Stimulated activated CD8-positive, alpha-beta memory T cell treated with anti-CD3 and anti-CD28 coated beads, Interleukin-4, amount 100 ng/mL, for 4 hours (primary cell): ENCODE measurements at places on chromosomes 3 and 15.
A peak's percentile ranks its signal among the peaks of the same experiment; 100 is the strongest.

- peak; percentile 42 for DNase-seq
These were observed at the start of gene RPP25 for GRCh38 chr15:74956648-74957475. RPP25 (minus strand) TSS chr15:74956772; CDS start chr15:74956583, 189 bp downstream.

DNA sequence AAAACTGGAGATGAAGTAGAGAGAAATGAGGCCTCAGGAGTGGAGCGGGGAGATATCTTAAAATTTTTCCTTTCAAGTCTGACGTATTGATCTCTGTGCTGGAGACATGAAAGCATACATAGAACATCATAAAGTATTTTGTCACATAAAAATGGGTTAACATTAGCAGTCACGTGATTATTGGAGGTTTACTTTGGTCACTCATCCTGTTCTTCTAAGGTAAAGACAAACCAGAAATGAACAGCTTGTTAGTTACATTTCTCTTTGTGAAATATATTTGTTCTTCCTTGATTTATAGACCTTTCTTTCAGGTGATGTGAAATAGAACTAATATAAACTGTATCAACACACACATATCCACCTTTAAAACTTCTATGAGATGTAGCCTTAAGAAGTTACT lies 324.1 kb downstream of the SQOR start:
- no peak for DNase-seq

- no peak for DNase-seq
These were observed 142.4 kb downstream of the TCF12 start for GRCh38 chr15:57060799-57061198.

GRCh38 chr3:53941184-53941583 lies 49.5 kb upstream of the SELENOK start:
- no peak for DNase-seq
